Progenitor cell of endocrine pancreas (in vitro differentiated cells): ENCODE measurements at places on chromosomes 6 and 20.

- DNase-seq, result no peak
Measured at GRCh38 chr20:38109591-38110524, 55.2 kb downstream of the TGM2 start.

DNA sequence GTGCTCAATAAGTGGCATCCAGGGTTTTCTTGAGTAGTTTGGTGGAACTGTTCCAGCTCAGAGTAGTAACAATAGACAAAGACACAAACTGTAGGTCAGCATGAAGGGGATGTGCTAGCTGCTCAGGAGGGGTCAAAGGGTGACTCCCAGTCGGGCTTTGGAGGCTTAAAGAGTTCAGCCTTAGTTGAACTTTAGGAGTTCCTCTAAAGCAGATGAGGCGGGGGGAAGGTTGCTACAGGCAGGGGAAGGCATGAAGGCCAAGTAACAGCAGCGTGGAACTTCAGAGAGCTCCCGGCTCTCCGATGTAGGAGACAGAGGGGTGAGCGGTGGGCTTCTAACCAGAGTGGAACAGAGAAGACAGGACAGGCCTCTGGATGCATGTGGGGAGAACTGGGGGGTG is 115.5 kb upstream of the CD93 start:
- DNase-seq, result no peak

DNA sequence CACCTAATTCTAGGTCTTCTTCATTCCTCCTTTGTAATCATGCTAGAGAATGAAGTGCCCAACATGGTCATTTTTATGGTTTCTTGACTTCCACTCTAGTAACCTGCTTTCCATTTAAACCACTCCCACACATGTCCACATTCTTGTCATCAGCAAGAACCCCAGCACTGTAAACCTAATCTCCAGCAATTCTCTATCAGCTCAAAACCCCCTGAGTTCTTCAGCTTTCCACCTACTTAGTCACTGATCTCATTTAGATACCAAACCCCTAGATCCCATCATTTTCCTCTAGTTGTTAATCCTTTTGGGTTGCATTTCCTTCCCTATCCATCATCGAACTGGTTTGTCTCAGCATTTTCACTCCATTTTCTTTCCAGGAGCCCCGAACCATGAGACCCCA is 49.7 kb downstream of the GOPC start:
- DNase-seq, result no peak

DNA sequence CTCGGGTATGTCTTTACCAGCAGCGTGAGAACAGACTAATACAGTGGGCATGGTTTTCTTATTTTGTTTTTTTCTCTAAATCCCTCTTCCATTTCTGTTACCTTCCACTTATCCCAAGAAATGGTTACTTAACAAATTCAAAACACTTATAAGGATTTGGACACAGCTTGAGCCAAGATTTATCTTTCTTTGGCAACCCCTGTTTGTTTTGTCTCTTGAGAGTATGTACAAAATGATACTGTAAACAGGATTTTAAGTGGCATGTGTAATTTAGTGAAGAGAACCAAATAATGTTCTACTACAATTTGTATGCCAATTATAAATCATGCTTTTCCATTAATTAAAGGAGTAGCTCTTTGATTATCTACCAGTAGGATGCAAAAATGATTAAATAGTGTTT is 51.4 kb downstream of the PPP1R14C start:
- no peak for DNase-seq
